ENCODE measurements at places on chromosomes 7 and 10.
A peak's percentile ranks its signal among the peaks of the same experiment; 100 is the strongest.

- no peak for DNase-seq
Measured at GRCh38 chr7:99531354-99531765, 20.6 kb downstream of the FAM200A start.

DNA sequence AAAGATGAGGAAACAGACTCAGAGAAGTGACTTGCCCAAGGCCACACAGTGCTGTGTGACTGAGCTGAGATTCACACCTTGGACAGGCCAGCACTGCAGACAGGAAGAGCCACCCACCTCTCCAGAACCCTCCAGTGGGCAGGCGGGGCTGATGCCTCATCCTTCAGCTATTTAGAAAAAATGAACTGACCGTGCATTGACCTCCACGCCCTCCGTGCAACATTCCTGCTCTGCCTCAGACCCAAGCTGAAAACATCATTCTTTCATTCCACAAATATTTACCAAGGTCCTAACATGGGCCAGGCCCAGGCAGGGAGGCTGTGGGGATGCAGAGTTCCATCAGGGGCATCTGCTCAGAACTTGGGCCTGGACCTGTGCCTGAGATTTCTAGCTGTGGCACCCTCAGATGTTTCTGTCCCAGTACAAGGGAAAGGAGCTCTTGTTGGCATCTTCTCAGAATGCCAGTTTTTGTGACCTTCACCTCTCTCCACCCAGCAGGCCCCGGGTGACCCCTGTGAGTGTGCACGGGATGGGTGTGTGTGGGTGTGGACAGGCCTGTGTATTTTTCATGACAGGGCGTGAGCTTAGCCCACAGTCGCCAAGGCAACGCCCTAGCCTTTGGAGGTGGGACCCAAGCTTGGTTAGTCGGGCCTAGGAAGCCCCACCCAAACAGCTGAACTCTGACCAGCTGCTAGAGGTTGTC lies 6.5 kb downstream of the VSIR start:
- no peak for DNase-seq

DNA sequence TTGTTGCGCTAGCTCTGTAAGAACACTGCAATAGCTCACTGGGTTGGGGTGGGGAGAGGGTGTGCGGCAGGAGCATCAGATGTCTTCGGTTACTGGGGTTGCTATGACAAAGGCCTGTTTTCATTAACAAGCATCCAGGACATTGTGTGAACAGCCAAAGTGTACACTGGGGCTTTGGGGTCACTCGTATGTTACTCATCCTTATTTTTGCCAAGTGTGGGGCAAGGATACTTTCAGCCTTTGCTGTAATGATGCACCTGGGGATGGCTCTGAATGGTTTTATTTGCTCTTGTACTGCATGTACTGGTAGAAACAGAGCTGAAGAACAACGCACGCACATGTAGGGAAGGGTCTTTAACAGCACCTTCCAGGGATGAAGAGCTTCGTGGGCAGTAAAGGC lies 73.0 kb upstream of the AFAP1L2 start:
- no peak for DNase-seq

DNA sequence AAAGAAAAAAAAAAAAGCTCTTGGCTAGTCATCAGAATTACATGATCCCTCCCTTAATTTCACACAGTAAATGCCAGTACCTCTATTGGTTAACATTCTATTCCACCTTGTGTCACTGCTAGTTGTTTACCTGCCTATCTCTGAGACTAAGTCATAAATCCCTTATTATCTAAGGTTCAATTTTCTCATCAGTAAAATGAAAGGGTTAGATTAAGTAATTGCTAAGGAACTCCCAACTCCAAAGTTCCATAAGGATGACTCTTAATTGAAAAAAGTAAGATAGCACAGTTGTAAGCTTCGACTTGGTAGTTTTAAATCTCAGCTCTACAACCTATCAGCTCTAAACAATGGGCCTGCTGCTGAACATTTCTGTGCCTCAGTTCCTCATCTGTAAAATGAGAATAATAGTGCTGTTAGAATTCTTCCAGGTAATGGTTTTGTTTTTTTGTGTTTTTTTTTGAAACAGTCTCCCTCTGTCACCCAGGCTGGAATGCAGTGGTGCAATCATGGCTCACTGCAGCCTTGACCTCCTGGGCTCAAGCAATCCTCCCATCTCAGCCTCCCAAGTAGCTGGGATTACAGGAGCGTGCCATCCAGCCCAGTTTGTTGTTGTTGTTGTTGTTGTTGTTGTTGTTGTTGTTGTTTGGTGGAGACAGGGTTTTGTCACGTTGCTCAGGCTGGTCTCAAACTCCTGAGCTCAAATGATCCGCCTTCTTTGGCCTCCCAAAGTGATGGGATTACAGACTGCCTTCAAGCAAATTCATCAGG lies 35.6 kb downstream of the SRPK2 start:
- DNase-seq: no peak

DNA sequence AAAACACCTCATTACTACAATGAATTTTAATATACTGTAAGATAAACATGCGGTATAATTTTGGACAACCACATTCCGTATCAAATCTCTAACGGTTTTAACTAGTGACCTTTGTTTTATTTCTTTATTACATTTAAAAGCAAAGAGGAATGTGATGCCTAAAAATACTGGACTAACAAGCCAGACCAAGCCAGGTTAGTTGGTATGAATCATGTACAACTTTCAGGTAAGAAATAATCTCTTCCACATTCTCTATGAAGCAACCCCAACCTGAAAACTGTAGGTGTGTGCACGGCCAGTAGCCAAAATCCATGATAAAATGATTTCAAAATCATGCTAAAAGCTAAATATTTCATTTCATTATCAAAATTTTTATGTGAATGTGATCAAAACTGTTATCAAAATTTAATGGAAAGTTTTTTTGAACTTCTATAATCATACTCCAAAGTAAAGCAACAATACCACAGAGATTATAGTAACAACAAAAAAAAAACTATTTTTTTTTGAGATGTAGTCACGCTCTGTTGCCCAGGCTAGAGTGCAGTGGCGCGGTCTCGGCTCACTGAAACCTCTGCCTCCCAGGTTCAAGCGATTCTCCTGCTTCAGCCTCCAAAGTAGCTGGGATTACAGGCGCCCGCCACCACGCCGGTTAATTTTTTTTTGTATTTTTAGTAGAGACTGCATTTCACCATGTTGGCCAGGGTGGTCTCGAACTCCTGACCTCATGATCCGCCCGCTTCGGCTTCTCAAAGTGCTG lies 127.2 kb downstream of the NRBF2 start:
- DNase-seq: no peak

DNA sequence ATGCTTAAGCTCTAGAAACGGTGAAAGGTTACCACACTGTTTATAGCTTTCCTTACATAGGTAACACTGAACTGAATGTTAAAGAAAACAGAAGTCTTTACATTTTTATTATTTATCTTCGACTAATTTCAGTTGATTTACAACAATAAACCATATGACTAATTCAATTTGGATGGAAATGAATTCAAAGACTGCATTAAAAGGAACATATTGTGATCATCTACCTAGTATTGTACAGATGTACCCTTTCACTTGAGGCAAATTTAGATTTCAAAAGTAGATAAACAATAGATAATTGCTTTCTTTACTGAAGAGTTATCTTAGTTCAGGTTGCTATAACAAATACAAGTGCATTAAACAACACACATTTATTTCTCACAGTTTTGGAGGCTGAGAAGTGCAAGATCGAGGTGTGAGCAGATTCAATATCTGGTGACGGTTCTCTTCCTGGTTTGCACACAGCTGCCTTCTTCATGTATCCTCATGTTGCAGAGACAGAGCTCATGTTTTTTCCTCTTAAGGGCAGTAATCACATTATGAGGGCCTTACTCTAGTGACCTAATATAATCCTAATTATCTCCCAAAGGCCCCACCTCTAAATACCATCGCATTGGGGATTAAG lies 15.0 kb upstream of the ARMC3 start:
- no peak for DNase-seq

DNA sequence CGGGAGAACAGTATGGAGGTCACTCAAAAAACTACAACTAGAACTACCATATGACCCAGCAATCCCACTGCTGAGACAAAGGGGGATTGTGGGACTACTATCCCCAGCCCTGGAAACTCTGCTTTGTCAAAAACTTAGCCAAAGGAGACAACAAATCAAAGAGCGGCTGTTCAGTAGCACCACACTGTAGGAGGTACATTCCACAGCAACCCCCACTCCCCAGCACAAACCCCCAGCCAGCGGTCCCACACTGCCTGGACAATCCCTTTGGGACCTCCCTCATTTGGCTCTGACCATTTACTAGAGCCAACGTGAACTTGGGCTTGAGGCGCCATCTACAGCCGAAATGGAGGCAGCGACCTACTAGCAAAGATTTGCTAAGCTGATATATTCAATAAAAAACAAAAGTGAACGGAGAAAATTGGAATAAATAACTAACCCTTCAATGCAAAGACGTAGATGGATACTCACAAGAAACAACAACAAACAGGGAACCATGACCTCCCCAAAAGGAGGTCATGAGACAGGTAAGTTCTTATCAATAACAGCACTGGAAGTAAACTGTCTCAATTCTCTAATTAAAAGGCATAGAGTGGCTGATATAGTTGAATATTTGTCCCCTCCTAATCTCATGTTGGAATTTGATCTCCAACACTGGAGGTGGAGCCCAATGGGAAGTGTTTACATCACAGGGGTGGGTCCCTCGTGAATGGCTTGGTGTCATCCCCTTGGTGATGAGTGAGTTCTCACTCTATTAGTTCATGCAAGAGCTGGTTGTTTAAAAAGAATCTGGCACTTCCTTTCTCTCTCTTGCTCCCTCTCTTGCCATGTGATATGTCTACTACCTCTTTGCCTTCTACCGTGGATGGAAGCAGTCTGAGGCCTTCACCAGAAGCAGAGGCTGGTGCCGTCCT lies 119.0 kb upstream of the KCNMA1 start:
- DNase-seq: peak; percentile 4

DNA sequence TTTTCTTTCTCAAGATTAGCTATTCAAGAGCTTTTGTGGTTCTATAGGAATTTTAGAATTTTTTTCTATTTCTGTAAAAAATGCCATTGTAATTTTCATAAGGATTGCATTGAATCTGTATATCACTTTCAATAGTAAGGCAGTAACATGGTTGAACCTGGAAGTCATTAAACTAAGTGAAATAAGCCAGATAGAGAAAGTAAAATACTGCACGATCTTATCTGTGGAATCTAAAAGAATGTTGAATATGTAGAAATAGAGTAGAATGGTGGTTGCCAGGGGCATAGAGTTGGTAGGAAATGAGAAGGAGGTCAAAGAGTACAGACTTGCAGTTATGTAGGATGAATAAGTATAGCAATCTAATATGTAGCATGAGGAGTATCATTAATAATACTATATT lies 1073.5 kb upstream of the LRRN3 start:
- DNase-seq: no peak

GRCh38 chr10:89206402-89207180 lies 526 bp downstream of the CH25H start:
- peak; percentile 17 for DNase-seq

GRCh38 chr10:61244261-61244775 lies 208.9 kb downstream of the TMEM26 start:
- no peak for DNase-seq

DNA sequence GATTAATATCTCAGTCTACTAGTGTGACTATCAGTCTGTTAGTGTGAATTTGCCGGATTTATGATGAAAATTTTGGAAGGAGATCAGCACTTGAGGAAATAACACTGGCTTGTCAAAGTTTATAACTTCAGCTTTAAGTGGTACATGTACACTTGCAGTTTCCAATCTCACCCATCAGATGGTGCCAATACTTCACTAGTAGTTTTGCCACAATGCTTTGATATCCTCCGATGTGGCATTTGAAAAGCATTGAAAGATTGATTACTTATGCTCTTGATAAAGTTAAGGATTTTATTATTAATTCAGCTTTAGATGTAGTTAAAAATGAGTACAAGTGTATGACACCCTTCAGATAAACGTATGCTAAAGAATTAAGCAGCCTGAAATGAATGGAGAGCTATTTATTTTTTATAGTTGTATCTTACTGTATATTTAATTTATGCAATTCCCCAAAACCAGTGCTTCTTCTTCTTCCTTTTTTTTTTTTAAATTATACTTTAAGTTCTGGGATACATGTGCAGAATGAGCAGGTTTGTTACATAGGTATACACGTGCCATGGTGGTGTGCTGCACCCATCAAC lies 98.2 kb downstream of the ANLN start:
- DNase-seq: no peak

GRCh38 chr7:2441430-2442058 lies 34.7 kb downstream of the GRIFIN start:
- DNase-seq: no peak

DNA sequence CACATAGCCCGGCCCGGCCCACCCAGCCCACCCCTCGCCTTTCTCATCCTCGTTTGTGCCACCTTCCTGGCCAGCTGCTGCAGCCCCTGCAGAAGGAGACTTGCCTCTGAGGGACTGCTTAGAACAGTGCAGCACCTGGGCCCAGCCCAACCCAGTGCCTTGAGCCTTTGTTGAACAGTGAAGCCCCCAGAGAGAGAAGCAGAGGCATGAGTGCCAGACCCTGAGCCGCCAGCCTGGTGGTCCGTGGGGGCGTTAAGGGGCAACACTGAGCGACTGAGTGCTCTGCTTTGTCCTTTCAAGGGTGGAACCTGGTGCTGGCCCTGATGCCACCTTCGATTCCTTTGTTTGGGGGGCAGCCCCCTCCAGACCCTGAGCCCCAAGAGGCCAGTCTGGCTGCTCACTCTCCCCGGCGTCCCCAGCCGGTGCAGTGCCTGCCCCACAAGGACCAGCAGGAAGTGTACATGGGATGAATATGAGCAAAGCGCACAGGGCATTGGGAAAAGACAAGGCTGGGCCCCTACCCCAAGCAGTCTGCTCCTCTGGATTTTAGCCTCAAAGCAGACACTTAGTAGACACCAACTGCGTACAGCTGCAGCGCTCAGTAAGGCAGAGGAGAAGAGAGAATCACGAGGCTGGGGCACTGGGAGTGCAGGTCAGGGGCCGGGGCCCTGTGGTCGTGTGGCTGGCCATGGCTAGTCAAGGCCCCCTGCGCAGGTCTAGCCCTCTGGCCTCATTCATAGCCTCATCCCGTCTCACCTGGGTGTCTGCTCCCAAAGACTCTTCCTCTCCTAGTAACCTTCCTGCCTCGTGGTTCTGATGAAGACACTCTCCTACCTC lies 95.9 kb downstream of the RGS10 start:
- no peak for DNase-seq

- no peak for DNase-seq
Measured at GRCh38 chr10:78742730-78743615, 325.8 kb upstream of the ZMIZ1 start.

- no peak for DNase-seq
Measured at GRCh38 chr7:106568680-106569499, 92.1 kb downstream of the CCDC71L start.

DNA sequence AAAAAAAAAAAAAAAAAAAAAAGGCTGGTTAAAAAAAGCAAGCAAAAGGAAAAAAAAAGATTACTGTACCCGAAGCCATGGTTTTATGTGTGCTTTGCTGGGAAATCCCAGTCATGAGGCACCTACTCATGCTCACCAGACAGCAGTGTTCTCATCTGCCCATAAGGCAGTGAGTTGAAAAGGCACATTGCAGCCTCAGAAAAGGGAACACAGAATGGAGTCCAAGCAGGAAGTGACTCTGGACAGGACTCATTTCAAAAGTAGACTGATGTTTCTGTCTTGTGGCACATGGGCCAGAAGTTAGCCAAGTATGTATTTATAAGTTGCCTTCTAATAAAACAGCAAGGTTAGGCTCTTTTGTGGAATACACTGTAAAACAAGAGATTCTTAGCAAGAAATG lies 40.2 kb downstream of the PDSS1 start:
- peak; percentile 68 for DNase-seq
